Endothelial cell of umbilical vein (primary cell): ENCODE measurements at places on chromosomes 12 and 14. TPM values are rescaled to one million over a fixed set of nuclear protein-coding genes. Genes with fewer than 3 reads are reported as not detected.
A peak's percentile ranks its signal among the peaks of the same experiment; 100 is the strongest.

DNA sequence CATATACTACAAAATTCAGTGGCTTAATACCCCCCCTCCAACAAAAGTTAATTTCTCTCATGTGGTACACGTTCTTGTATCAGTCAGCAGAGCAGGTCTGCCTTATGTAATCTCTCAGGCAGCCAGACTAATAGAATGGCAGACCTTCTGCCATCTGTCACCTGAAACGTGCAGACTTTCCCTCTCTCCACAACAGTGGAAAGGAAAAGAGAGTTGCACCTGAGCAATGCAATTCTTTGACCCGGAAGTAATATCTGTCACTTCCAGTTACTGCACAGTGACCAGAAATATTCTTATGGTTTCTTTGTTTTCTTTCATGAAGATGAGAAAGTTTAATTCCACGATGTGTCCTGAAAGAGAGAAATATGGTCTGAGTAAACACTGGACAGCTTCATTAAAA, 14.4 kb downstream of the KERA start:
- H3K36me3 ChIP-seq: no peaks in the 10 kb centered on the region
- no peak overlapping the region for H3K4me3 ChIP-seq
- no peak for DNase-seq
- H3K27ac ChIP-seq: no peak overlapping the region
- H3K4me1 ChIP-seq: no peaks in the 10 kb centered on the region

DNA sequence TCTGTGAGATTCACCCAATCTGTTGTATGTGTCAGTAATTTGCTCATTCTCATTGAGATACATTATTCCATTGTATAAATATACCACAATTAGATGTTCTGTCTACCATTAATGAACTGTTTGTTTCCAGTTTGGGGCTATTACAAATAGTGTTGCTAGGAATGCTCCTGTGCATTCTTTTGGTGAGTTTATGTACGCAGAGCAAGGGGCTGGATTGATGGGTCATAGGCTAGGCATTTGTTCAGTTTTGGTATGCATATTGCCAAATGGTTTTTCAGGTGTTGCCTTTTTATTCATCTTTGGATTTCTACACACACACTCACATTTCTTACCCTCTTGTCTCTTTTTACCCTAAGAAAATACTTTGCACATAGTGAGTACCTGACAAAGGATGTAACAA, 93.4 kb downstream of the GPATCH2L start:
- no peak overlapping the region for H3K27ac ChIP-seq
- H3K4me1 ChIP-seq: no peaks in the 10 kb centered on the region
- H3K36me3 ChIP-seq: no peaks in the 10 kb centered on the region
- peaks cover 5% of the 10 kb centered on the region for H3K27me3 ChIP-seq
- no peak for DNase-seq

GALNT9 gene
- total RNA-seq: 0.73 TPM in 1 of 2 replicates, not detected in the other

AHNAK2 gene
- total RNA-seq: 68.7 and 81.9 TPM in 2 replicates

OR4Q2 gene
- not detected in 2 replicates for total RNA-seq

TRAF3 gene
- total RNA-seq: 25.6 and 27.6 TPM in 2 replicates

DEGS2 gene
- total RNA-seq: not detected in 2 replicates

DNA sequence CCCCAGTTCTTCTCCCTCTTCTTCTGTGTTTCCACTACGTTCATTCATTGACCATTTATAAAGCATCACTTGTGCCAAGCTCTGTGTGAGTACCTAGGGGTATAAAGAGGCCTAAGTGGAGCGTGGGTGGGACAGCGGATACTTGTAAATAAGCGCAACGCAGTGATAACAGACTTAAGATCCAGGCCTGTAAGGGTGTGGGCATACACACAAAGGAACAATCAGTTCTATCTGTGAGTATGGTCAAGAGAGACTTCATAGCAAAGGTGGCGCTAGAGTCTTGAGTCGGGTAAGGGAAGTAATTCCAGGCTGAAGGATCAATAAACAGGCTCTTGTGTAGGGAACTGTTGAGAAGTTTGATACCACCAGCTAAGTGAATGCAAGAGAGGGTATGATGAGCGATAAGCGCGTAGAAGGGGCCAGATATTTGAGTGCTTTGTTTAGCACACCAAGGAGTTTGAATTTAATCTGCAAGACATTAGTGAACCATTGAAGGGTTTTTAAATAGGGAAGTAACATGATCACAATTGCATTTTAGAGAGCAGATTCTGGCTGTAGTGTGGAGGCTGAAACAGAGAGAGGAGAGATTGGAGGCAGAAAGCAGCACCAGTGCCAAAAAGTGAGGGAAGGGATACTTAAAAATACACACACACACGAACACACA, 1.0 kb upstream of the GXYLT1 start:
- peak overlapping the region; percentile 74 for H3K4me3 ChIP-seq
- H3K4me1 ChIP-seq: peaks cover 14% of the 10 kb centered on the region

- H3K27me3 ChIP-seq: no peaks in the 10 kb centered on the region
- peak overlapping the region; percentile 98 for H3K27ac ChIP-seq
- H3K4me3 ChIP-seq: peak overlapping the region; percentile 88
Measured at GRCh38 chr14:24441485-24441884, 1.1 kb downstream of the SDR39U1 start.

DNA sequence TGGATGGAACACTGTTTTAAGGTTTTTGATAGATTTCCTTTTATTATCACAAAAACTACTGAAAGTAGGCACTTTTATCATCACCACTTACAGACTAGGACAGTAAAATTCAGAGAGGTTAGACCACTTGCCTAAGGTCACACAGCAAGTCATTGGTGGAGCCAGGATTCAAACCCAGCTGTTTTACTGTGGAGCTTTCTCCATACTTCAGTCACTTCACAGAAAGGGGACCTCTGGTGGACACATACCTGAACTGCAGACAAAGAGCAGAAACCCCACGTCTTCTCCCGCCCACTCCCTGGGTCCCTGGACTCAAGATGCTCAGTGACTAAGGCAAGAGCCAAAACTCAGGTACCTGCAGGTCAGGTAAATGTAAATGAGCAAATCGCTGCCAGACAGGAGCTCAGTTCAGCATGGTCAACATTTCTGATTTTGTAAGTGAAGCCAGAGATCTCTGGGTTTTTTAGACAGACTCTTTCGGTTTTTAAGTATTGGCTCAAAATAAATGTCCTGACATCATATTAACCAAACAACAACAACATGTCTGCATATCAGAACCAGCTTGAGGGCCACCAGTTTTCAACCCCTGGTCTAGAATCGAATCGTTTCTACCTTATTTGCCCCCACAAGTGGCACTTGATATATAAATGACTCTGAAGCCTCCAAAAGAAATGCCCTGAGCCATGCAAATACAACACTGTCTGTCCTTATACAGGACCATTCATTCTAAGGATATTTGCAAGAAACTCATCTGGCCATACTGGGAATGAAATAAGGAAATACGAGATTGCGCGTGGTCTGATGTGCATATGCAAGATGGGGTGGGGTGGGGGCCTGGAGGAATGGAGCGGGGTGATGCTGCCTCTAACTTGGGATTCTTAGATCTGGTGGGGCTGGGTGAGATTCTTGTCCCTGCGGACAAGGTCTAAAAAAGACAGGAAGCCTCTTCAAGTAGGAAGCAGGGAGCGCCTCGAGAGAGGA, 110.9 kb downstream of the KSR2 start:
- H3K4me1 ChIP-seq: no peaks in the 10 kb centered on the region
- no peaks in the 10 kb centered on the region for H3K27me3 ChIP-seq
- H3K36me3 ChIP-seq: no peaks in the 10 kb centered on the region
- H3K4me3 ChIP-seq: no peak overlapping the region
- DNase-seq: peak; percentile 58
- no peak overlapping the region for H3K27ac ChIP-seq

PTGDR gene
- total RNA-seq: not detected in 2 replicates

VDR gene
- total RNA-seq: 0.48 and 0.73 TPM in 2 replicates

GRCh38 chr14:35807131-35807961, 1.7 kb downstream of the RALGAPA1 start:
- H3K4me3 ChIP-seq: peak overlapping the region; percentile 74
- H3K4me1 ChIP-seq: peaks cover 8% of the 10 kb centered on the region
- H3K36me3 ChIP-seq: no peaks in the 10 kb centered on the region
- no peaks in the 10 kb centered on the region for H3K27me3 ChIP-seq
- DNase-seq: no peak

KRT8 gene
- total RNA-seq: 22.1 and 31.7 TPM in 2 replicates

- DNase-seq: no peak
- H3K4me3 ChIP-seq: no peak overlapping the region
Measured at GRCh38 chr12:94175763-94176668, 27.6 kb downstream of the PLXNC1 start.

KRT74 gene
- not detected in 2 replicates for total RNA-seq

OR4E2 gene
- not detected in 2 replicates for total RNA-seq

DTX1 gene
- total RNA-seq: 0.14 and 0.22 TPM in 2 replicates

DNA sequence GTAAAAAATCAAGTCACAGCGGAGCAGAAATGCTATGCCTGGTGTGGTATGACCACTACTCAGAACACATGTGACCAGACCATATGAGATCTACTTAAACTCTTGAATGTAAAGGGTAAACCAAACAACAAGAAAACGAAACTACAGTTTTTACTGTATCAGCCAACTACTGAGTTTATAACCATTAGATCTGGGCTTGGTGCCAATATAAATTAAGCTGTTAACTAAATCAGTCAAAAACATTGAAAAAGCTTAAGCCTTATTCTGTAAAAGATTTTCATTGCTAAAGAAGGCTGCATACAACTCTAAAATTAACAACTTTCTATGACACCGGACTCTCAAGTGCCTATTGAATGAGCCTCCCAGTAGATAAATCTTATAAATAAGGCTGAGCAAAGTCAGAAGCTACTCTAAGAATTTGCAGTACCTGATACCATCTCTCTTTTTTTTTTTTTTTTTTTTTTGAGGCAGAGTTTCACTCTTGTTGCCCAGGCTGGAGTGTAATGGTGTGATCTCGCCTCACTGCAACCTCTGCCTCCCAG, 35.4 kb downstream of the SPTLC2 start:
- peak; percentile 89 for DNase-seq
- peaks cover 37% of the 10 kb centered on the region for H3K4me1 ChIP-seq
- H3K27ac ChIP-seq: peak overlapping the region; percentile 42
- no peak overlapping the region for H3K4me3 ChIP-seq
- H3K36me3 ChIP-seq: no peaks in the 10 kb centered on the region

DNA sequence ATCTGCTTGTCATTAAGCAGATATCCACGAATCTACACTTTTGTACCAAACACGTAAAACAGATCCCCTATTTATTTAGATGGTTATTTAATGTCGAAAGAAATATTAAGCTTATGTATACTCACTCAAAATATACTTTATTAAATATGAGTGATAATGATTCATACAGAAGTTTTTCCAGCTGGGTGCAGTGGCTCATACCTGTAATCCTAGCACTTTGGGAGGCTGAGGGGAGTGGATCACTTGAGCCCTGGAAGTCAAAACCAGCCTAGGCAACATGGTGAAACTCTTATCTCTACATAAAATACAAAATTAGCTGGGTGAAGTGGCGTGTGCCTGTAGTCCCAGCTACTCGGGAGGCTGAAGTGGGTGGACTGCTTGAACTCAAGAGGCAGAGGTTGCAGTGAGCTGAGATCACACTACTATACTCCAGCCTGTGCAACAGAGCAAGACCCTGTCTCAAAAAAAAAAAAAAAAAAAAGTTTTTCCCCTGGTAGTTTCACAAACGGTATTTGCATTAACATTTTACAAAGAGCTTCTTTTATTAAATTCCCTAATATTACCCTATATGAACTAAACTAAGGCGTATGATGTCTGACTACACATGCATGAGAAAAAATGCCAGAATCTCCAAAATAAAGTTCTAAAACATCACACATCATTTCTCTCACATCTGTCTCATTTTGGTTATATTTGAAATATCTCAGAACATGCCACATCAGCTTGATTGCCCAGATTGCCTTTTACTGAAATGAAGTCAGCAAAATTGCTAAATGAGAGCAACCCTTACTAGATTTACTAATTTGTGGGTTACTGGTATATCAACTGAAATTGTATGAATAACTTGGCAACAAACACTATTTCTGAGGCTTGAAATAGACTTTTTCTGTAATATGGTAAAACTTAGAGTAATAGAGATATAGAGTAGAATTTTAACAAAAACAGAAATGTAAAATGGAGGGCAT, 74.9 kb downstream of the PAWR start:
- peaks cover 13% of the 10 kb centered on the region for H3K36me3 ChIP-seq
- no peak overlapping the region for H3K4me3 ChIP-seq
- H3K27me3 ChIP-seq: no peaks in the 10 kb centered on the region
- H3K4me1 ChIP-seq: no peaks in the 10 kb centered on the region
- no peak overlapping the region for H3K27ac ChIP-seq

GRCh38 chr14:76500011-76500410, 124.1 kb downstream of the ESRRB start:
- no peaks in the 10 kb centered on the region for H3K27me3 ChIP-seq
- H3K27ac ChIP-seq: no peak overlapping the region
- no peak for DNase-seq
- H3K36me3 ChIP-seq: no peaks in the 10 kb centered on the region
- no peak overlapping the region for H3K4me3 ChIP-seq

PIP4K2C gene
- 9.1 and 11.5 TPM in 2 replicates for total RNA-seq

TTC7B gene
- total RNA-seq: 76.5 and 86.4 TPM in 2 replicates

DNA sequence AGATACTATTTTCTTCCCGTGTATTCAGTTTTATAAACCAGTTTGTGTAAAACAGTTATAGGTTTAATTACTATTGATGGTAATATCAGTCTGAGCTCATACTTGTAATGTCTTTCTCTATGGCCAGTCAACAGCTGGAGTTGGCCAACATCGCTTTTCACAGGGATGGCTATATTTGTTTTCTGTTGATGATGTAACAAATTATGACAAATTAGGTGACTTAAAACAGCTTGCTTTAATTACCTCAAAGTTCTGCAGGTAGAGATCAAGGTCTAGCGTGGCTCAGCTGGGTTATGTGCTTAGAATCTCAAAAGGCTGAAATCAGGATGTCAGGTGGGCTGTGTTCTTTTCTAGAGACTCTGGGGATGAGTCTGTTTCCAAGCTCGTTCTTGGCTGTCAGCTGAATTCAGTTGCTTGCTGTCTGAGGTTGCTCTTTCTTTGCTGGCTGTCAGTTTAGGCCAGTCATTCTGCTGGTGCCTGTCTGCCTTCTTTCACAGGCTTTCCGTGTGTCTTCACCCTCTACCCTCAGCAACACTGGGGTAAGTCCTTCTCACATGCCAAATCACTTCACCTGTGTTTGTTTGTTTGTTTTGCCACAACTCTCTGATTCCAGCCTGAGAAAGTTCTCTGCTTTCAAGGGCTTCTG, 370.2 kb upstream of the E2F7 start:
- no peak for DNase-seq
- no peak overlapping the region for H3K27ac ChIP-seq
- H3K4me1 ChIP-seq: no peaks in the 10 kb centered on the region
- no peak overlapping the region for H3K4me3 ChIP-seq
- H3K36me3 ChIP-seq: no peaks in the 10 kb centered on the region
